ENCODE measurements at places on chromosomes 11 and 22.

DNA sequence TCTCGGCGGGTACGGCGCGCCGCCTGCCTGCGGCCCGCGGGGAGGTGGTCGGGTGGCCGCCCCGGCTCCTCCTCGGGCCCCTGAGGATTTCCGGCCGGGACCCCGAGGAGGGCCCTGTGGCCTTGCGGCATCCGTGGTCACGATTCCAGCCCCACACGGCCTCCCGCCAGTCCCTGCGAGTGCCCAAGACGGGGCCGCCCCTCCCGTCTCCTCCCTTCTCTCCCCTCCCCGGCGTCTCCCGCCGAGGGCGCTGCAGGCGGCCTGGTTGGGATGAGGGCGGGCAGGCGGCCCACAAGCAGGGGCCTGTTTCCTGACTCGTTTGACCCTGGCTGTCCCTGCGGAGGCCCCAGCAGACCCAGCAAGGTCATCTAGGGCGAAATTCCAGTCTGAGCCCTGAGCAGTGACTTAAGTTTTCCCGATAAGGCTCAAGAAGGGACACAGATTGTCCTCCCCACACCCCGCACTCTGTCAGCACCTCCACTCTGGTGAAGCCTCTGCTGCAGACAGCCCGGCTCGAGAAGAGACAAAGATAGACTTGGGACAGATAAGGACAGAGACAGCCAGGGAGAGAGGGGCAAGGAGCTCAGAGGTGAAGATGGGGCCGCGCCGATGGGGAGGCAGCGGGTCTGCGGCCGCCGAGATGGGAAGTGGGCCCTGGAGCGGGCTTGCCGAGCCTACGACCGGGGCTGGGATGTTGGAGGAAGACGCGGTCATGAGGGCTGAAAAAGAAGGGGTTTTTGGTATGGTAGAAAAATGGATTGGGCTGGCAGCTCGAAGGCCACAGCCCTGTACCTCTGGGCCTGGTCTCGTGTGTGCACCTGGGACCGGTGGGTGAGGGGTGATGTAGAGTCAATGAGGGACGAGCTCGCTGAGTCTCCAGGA lies 95.0 kb downstream of the SWAP70 start:
- DNase-seq, result peak; percentile 63

DNA sequence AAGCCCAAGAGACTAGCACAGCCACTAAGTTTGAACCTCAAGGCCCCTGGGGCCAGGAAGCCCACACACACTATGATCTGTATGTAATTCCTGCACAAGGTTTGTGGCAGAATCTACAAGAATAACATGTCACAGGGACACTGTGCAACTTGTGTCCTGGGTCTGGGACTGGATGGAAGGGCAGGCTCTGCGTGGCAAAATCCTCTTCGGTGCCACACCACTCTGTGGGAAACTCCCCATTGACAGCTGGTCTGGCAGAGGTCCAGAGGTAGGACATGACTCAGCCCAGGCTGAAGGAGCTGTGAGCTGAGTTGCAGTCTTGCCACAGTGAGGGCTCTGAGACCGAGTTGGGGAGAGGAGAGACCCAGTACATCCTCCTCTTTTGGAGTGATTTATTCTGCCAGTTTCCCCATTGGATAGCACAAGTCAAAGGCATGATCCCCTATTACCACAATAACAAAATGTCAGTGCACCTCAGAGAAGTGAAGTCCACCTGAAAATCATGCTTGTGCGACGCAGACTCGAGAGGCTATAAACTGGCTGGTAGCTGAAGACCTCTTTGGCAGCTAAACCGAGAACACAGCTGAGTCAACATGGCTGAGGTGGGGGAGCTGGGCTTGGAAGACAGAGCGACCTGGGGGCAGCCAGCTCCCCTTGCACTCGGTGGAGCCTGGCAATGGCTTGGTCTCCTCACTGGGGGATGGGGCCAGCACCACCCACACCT lies 23.3 kb upstream of the SERPIND1 start:
- peak; percentile 62 for DNase-seq

DNA sequence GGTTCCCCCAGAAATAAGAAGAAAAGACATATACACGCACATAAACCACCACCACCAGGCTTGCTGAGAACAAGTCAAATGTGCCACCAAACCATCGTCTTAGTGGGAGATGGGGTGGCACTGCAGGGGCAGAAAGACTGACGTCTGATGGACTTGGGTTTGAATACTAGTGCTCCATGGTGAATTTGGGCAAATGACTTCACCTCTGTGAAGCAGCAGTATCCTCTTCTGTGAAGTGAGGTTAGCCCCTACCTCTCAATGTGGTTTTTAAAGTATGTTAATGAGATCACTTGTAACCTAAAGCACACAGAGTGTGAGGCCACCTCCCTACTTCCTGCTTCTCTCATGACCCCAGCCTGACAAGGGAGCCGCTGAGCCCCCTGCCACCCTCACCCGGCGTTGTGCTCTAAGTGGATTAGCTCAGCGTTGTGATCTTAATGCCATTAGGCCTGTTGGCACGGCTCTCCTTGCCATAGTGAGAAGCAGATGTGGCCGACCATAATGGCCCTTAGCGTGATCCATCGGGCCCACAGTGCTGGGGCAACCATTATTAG lies 14.4 kb downstream of the ZBTB16 start:
- no peak for DNase-seq

- DNase-seq, result no peak
Observed at GRCh38 chr11:5043380-5043779, 2.9 kb upstream of the OR52J3 start.

DNA sequence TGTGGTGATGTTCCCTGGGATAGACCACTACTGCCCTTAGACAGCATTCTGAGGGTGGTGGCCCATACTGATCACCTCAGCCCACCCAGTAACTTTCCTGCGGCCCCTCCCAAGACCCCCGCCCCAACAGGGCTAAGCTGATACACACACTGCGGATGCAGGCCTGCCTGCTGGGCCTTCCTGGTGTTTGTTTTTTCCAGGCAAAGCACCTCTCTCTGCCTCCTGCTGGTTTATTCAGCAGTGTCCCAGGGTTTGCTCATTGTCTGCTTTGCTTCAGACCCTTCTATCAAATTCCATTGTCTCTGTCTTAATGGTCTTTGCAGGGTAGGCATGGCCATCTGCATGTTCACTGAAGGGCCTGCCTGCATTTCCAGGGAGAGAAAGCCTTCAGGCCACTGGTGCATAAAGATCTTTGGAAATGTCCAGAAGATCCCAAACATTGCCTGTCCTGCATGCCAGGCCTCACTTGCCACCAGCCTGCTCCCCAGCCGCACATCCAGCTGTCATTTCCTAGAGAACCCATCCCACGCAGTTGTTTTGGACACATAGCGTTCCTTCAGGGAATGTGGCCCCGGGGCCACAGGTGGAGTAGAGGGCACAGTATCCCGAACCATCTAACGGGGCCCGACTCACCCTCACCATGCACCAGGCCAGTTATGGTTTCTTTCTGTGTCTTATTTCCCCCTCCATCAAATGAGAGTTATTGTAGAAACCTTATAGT lies 50.2 kb downstream of the BCR start:
- no peak for DNase-seq

GRCh38 chr11:35115688-35116030 lies 23.3 kb upstream of the CD44 start:
- no peak for DNase-seq

- no peak for DNase-seq
Observed at GRCh38 chr22:49213731-49214352, 613.8 kb downstream of the BRD1 start.

- no peak for DNase-seq
Observed at GRCh38 chr11:62535802-62536201, 10.8 kb downstream of the AHNAK start.

GRCh38 chr11:37721485-37721884 lies 1123.4 kb upstream of the RAG2 start:
- DNase-seq, result no peak

DNA sequence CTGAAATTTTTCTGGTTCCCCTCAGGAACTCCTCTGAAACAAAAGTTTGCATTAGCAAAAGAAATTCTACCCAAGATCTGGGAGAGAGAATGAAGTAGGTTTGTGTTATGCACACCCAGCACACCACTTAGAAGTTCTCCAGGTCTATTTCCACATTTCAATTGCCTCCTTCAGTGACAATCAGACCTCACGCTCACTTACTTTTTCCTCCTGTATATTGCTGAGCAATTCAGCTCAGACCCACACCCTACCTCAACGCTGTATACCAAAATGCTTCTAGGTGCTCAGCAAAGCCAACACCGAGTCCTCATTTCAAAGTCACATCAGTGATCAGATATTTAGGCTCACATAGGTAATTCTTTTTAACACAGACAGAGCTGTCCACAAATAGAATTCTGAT lies 19.2 kb downstream of the MRGPRX3 start:
- DNase-seq, result no peak

GRCh38 chr22:29820961-29821290 lies 17.1 kb downstream of the ASCC2 start:
- DNase-seq, result no peak

DNA sequence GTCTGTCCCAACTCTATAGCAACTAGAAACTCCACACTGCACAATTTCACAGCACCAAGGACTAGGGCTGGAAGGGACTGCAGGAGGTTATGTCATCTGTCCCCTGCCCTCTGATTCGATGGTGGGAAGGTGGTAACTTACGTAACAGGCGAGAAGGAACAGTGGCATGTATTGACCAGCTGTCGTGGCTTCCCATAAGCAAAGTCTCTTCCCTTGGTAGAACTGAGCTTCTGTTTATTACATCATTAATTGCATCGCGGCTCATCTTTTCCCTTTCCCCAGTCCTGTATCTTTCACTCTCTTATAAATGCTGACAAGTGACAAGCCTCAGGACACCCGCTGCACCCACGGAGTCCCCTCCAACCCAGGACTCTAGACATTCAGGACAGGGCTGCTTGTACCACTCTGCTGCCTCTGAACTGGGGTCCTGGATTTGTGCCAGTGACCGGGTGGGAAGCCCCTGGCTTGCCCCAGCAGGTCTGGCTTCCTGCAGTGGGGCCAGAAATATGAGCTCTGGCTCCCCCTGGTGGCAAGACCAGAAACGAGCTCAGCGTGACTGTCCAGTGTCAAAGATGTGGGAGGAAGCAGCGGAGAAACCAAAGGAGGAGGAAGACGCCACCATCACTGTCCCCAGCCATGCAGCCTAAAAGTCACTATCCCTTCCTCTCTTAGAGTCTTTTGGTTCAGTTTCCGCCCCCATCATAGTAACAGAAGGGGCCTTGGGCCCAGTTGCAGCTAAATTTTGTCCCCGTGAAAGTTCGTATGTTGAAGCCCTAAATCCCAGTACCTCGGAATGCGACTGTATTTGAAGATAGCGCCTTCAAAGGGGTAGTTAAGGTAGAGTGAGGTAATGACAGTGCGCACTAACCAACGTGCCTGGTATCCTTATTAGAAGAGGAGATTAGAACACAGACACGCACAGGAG lies 84.5 kb downstream of the ISX start:
- DNase-seq, result peak; percentile 59

DNA sequence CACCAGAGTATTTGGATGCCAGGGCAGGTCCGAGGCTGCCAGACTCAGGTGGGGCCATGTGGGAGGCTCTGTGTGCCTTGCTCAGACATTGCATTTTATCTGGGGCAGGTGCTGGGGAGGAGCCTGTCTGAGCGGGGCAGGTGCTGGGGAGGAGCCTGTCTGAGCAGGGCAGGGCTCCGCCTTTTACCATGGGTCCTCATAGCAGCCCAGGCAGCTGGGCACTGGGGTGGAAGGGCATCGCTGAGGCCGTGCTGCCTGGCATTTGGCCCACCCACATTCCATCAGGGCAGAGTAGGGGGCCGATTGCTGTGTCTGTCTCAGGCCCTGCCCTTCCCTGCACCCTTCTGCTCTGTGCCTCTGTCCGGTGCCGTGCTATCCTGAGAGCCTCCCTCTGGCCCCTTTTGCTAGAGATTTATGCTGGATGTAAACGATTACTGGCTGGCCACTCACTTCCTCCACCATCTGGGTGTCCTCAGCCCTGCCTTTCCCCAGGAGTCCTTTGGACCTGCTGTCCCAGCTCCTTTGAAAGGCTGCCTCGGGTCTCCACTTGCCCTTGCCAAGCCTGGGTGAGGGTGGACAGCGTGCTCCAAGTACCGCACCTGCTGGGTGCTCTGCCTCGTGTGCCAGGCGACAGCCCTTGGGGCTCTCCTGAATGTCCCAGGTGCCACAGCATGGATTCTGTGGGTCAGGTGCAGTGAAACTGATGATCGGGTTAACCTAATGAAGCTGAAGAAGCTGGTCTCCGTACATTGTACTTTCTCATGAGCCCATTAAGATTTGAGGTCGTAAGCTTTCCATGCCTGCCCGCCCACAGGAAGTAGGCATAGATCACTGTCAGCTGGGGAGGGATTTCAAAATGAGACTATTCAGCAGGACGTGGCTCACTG lies 281.6 kb downstream of the TBC1D22A start:
- DNase-seq, result no peak

GRCh38 chr22:48742556-48743343 lies 1084.9 kb downstream of the BRD1 start:
- DNase-seq, result peak; percentile 15

DNA sequence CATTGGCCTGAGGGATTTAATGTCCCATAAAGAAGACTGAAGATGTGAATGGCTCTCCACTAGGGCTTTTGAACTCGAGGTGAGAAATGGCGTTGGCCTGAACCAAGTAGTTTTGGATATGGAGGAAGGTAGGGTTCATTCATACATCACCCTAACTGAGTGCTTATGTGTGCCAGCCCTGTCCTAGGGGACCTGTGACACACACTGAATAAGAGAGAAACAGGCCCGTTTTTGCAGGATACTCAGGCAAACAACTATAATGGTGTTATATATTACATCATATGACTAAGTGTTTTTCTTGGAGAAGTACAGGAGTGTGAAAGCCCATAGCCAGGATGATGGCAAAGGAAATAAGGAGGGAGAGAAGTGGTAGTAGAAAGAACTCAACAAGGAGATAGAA lies 368.1 kb downstream of the TMEM135 start:
- DNase-seq, result no peak

DNA sequence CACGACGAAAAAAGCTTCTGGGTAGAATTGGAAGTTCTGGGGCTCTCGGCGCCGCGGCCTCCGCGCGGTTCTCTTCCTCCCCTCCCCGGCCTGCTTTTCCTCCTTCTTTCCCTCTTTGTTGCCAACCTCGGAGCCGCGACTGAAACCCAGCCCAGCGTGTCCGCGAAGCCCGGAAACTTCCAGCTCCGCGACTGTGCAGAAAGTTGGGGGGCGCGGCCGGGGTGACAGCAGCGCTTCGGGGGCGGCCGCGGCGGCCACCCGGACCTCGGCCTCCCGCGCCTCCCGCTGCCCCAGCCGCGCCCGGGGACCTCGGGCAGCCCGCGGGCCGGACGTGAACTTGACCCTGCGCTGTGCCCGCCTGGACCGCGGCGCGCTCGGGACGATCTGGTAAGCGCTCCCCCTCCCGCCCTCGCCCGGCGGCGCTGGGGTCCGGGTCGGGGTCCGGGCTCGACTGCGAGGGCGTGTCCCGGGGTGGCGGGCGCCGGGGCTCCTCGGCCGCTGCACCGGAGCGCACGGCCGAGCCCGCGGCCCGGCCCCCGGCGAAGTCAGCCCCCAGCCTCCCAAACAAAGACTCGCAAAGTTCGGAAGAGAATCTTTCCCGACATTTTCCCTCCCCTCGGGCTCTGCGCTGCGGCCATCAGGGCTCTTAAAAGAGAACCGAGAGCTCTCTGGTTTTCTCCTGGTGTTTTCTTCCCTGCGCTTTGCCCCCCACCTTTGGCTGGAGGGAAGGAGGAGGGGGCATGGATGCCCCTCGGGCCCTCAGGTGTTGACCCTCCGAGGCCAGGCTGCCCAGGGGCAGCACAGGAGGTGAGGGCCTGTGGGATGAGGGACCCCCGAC lies 67.9 kb upstream of the WNT7B start:
- no peak for DNase-seq

Measured in breast epithelium (tissue), 4 donors.